ENCODE measurements at places on chromosomes 6 and 20.

DNA sequence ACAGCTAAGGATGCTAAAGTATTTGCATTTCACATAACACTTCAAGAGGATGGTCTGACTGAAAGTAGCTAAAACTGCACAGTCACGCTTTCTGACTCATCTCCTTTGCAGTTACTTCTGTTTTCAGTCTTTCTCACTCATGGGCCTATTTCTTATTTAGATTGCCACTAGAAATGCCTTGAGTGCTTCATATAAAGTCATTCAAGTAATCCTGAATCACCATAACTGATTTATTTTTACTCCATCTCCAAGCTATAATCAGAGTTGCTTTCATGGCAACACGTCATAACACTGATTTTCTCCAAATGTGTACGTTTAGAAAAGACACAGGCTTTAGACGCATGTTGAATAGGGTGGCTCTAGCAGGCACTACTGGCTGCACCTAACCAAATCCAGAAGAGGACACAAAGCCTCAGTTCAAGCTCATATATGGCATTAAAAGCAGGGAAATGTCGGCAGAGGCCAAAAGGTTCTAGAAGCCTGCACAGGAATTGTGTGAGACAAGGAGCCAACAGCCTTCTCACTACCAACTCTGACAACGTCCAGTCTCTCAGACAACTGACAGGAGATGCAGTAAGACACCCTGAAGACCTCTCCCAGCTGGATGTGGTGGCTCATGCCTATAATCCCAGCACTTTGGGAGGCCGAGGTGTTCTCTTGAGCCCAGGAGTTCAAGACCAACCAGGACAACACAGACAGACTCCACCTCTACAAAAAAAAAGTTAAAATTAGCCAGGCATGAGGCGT is 64.1 kb upstream of the BEND6 start:
- no peak for DNase-seq

- no peak for DNase-seq
These were observed 17.7 kb downstream of the METTL24 start for GRCh38 chr6:110340392-110340965.

DNA sequence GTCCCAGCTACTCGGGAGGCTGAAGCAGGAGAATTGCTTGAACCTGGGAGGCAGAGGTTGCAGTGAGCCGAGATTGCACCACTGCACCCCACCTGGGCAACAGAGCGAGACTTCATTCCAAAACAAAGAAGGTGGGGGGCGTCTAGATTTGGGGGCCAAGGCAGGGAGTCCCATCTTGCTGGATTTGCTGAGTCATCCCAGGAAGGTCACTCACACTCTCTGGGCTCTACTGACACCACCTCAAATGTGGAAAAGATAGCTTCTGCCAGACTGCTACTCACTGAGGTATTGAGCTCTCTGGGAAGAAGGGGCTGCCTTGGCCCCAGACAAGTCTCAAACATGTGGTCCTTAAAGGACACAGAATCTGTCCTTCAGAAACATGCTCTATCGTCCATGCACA is 74.3 kb downstream of the RIPOR3 start:
- no peak for DNase-seq

DNA sequence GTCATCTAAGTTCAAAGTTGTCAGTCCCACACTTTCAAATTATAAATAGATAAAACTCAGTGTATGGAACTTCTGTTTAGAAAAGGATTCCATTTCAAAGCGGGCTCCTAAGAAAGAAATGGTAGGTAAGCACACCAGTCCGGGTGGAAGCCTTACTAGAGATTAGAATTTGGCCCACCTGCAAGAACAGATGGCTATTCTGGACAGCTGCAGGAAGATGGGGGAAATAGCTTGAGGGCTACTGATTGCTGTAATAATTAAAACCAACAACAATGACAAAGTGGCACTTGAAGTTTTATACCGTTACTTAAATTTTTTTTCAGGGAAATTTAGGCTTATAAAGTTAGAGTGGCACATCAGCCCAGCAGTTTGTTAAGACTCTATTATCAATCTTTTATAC is 83.3 kb downstream of the HIVEP2 start:
- no peak for DNase-seq

DNA sequence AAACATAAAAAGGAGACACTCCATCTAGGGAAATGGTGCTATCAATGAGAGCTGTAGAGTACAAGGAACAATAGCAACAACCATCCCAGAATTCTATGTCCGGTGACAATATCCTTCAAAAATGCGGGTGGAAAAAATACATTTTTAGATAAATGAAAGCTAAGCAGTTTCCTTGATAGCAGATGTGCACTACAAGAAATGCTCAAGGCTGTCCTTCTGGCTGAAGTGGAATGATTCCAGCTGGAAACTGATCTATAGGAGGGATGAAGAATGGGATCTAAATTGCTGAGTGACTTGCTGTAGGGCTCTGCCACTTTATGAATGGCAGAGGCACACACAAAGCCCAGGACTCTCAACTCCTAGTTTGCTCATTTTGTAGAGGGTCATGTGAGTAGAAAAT is 763.1 kb downstream of the C6orf118 start:
- DNase-seq, result no peak

DNA sequence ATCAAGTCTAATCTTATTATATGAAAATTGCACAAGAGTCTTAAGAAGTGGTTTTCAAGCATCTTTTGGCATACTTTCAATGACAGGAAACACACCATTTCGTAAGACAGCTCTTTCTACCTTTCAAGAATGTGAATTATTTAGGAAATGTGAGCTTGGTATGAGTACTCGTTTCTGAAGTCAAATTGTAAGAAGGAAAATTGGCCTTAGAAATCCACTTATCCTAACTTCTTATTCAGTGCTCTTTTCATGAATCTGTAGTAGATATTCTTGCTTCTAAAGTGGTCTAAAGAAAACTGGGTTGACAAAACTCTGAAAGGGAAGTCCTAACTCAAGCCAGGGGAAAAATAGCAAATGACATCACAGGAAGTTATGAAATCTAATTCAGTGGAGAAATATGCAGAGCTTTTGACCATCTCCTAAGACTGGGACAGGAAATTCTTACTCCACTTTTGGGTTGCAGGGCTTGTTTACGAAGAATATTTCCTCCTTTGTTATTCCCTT is 38.5 kb upstream of the OGFRL1 start:
- no peak for DNase-seq

DNA sequence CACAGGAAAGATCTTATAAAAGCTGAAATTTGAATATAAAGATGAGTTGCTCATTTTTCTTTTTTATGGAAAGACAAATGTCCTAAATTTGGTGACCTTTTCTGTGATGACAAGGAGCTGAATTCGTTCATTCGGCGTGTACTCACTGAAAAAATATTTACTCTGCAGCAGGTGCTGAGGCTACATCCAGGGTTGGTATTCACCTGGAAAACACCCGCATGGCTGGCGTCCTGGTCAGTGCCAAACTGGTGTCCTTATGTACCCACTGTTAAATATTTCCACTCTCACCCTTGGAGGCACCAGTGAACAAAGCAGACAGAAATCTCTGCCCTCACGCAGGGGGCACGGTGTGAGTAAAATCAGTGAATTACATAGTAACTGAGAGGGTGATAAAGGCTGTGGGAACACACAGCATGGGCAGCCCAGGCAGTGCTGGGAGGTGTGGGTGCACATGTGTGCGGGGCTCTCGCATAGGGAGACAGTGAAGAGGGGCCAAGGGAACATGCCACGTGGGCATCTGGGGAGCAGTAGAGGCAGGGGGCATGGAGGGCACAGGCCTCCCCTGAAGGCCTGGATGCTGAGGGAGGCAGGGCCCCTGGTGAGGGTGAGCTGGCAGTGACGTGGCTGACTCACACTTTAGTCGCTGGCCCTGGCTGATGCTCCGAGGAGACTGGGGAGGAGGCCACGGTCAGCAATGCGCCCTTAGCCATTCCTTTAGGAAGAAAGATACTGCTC is 89.7 kb downstream of the INSM1 start:
- DNase-seq, result no peak

DNA sequence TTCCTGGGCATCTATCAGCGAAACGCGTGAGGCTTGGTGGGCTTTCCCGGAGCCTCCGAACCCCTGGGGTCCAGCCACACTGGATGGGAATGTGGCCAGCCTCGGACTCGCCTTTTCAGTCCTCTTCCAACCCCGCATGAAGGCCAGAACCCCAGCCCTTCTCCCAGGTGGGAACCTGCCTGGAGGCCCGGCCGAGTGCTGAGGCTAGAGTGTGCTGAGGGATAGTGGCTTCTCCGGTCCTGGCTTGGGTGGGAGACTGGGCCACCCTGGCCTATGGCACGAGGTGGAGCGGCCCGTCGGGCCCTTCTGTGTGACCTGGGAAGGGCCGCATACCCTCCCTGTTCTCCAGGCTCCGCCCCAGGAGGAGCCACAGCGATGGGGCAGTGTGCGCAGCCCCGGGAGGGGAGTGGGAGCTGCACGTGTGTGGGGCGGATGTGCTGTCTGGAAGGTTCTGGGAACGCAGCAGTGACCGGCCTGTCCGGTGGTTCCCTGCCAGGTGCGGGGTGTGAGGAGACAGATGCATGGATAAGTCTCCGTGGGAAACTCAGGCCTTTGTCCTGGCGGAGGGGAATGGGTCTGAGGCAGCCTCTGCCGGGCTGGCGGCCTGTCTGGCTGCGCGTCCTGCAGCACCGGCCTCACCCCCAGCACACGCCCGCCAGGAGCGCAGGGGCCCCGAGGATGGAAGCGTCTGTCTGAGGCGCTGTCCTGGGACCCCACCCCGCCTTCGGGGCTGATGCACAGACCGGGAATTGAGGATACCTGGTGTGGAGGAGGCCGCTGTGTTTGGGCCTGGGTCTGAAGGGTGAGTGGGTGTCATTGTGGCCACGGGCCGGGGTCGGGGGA is 1.1 kb upstream of the BHLHE23 start:
- DNase-seq, result no peak

GRCh38 chr6:130982941-130983456 is 80.0 kb downstream of the EPB41L2 start:
- no peak for DNase-seq

All from stimulated activated CD8-positive, alpha-beta memory T cell treated with anti-CD3 and anti-CD28 coated beads, Interleukin-7, amount 100 ng/mL, for 4 hours (primary cell).